Chondrocyte (in vitro differentiated cells): ENCODE measurements at places on chromosomes 6 and 20. TPM values are rescaled to one million over a fixed set of nuclear protein-coding genes. Genes with fewer than 3 reads are reported as not detected.

- no peak for DNase-seq
These were observed 683.6 kb downstream of the KIF16B start for GRCh38 chr20:15889514-15890256.

ZSCAN23 gene
- total RNA-seq: 2.1 to 3.5 TPM (median 3.3 TPM) in 3 replicates

PKIG gene
- total RNA-seq: 20.3 to 29.3 TPM (median 26.1 TPM) in 3 replicates

- no peak for DNase-seq
These were observed 84.4 kb downstream of the MAP7 start for GRCh38 chr6:136465766-136466303.

- no peak for DNase-seq
These were observed 59.6 kb upstream of the LAMP5 start for GRCh38 chr20:9454791-9455190.

C6orf132 gene
- total RNA-seq: 0.75 to 5.8 TPM (median 5.2 TPM) in 3 replicates

GRCh38 chr6:42564506-42564825 is 637 bp downstream of the UBR2 start:
- DNase-seq: no peak

DUSP22 gene
- 24.6 to 35.8 TPM (median 34.2 TPM) in 3 replicates for total RNA-seq

DNA sequence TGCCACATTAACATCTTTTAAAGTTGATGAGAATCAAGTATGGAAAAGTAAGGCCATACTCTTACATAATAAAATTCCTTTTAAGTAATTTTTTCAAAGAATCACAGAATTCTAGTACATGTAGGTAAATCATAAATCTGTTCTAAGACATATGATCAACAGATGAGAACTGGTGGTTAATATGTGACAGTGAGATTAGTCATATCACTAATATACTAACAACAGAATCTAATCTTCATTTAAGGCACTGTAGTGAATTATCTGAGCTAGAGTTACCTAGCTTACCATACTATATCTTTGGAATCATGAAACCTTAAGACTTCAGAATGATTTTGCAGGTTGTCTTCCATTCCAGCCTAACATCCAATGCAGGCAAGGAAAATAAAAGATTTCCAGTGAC is 11.6 kb downstream of the PLN start:
- no peak for DNase-seq

KCNG1 gene
- 2.9 to 14.6 TPM (median 13.0 TPM) in 3 replicates for total RNA-seq

NRSN1 gene
- not detected in 3 replicates for total RNA-seq

DNA sequence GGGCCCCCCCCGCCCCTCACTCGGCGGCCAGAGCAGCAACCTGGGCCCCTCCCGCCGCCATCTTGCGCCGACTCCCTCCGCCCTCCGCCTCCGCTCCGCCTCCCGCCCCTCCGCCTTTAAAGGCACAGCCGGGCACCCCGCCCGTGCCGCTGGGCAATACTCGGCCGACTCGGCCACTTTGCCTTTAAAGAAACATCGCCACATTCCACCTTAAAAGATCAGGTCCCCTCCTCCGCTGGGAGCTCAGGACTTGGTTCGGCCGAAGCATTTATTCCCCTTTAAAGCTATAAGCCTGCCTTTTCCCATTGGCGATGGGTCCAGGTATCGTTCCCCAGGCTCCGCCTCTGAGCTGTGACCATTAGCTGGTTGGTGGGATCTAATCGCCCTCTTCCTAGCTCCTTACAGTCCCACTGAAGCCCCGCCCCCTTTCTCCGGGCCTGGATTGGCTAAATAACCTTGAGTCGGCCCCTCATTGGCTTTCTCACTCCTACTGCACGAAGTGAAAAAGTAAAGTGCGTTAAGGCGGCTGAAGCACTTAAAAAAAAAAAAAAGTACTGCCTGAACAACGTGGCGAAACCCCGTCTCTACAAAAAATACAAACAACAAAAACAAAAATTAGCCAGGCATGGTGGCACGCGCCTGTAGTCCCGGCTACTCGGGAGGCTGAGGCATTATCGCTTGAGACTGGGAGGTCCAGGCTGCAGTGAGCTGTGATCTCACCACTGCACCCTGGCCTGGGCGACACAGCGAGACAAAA is at the start of gene ZBTB22:
TSS of gene ZBTB22 (minus strand) at position 76 of the 757 bp plus-strand sequence. CDS start 828 bp downstream, outside the sequence.
- DNase-seq: peak; percentile 99

GRCh38 chr6:168411793-168412192 is 29.2 kb upstream of the SMOC2 start:
- no peak for DNase-seq

- DNase-seq: no peak
These were observed 129.7 kb upstream of the AKAP12 start for GRCh38 chr6:151109869-151110575.

GRCh38 chr6:42106112-42107023 is 36.1 kb downstream of the C6orf132 start:
- no peak for DNase-seq

DNA sequence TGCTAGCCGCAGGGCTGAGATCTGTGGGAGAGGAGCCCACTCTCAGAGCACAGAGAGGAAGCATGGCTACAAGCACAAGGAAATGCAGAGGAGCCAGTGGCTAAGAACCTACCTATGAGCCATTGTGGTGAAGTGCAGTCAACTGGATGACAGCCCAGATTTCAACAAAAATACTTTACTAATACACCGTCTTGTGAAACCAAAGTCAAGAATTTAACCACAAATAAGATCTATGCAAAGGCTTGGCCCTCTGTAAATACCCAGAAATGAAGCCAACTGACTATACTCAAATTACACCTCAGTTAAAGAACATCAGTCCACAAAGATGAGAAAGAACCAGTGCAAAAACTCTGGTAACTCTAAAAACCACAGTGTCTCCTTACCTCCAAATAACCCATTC is 40.1 kb upstream of the PTCHD4 start:
- no peak for DNase-seq

SLC13A3 gene
- total RNA-seq: 2.5 to 2.8 TPM (median 2.8 TPM) in 3 replicates

TNF gene
- not detected in 3 replicates for total RNA-seq

ASIP gene
- total RNA-seq: not detected in 3 replicates

DNA sequence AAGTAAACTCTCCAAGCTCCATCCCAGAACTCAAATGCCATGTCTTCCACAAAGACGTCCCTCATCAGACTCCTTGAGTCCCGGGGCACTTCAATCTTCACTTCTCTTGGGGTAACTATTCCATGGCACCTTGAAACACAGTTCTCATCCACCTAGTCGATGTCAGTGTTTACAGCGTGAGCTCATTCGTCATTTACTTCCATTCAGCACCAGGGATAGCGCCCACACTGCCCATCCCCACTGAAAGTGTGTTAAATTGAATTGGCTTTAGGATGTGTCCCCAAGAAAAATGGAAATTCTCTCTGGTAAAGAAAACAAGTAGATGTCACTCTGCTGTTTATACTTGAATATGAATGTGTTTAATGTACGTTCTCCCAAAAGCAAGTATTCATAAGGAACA is 31.3 kb downstream of the KCNK15 start:
- no peak for DNase-seq

GRCh38 chr6:170451762-170452651 is 101.1 kb downstream of the PSMB1 start:
- peak; percentile 82 for DNase-seq

GRCh38 chr6:41523915-41524633 is 22.1 kb upstream of the FOXP4 start:
- no peak for DNase-seq

GRCh38 chr20:50583442-50584150 is 73.4 kb downstream of the PTPN1 start:
- DNase-seq: peak; percentile 67

TAAR6 gene
- not detected in 3 replicates for total RNA-seq

FAM209A gene
- total RNA-seq: 0.55 to 0.58 TPM in 2 of 3 replicates, not detected in the other

GRCh38 chr6:12189661-12190060 is 100.5 kb upstream of the EDN1 start:
- no peak for DNase-seq

- no peak for DNase-seq
These were observed 25.7 kb upstream of the POU3F2 start for GRCh38 chr6:98808541-98809210.

GRCh38 chr20:24405810-24406209 is 63.6 kb upstream of the SYNDIG1 start:
- DNase-seq: no peak

CDSN gene
- total RNA-seq: 0.12 TPM in 1 of 3 replicates, not detected in the others

DNA sequence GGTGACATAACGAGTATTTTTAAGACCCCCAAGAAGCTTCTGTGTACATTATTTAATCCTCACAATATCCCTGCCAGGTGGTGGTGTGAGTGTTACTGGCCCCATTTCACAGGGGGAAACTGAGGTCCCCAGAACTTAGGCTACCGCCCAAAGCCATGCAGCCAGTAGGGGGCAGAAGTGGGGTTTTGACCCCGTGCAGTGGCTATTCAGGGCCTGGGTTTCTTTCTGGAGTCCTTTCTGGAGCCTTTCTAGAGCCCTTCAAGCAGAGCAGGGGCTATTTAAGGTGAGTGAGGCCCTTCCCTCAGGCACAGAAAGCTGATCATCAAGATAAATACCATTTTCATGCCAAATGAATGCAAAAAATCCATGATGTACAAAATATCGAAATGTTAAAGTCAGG is 59.0 kb downstream of the CTCFL start:
- DNase-seq: no peak

DNA sequence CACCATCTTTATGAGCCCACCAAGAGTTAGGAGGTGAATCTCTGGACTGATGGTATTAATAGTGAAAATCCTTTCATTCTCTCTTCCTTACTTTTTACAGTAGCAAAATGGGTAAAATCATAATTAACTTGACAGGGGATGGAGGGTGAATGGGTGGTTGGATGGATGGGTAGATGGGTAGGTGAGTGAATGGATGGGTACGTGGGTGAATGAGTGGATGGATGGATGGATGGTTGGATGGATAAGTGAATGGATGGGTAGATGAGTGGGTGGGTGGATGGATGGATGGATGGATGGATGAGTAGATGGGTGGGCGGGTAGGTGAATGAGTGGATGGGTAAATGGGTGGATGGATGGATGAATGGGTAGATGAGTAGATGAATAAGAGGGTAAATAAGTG is 63.2 kb downstream of the BMP7 start:
- DNase-seq: no peak

- DNase-seq: no peak
These were observed 119.2 kb downstream of the MRPL14 start for GRCh38 chr6:44007818-44008621.

DNA sequence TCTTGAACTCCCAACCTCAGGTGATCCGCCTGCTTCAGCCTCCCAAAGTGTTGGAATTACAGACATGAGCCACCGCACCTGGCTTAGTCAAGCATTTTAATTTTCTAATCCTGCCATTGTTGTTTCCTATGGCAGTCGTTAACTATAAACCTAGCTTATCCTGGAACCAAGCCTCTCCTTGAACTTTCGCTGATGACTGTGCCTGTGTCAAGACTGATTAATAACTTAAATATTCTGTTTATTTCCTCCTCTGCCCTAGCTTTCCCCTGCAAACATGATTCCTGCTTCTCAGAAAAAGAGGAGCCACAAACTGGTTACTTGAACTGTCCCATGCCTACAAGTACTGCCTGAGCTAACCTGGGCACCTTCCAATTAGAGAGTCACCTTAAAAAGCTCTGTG is 1.5 kb downstream of the VNN1 start:
- no peak for DNase-seq

CST5 gene
- not detected in 3 replicates for total RNA-seq
